ENCODE measurements at places on chromosomes 1 and 21. TPM values are rescaled to one million over a fixed set of nuclear protein-coding genes. Genes with fewer than 3 reads are reported as not detected.

Gene RCSD1
- total RNA-seq = 2.4 TPM

- ATAC-seq = no peak
Measured at GRCh38 chr1:189662190-189662589, 815.5 kb downstream of the BRINP3 start.

DNA sequence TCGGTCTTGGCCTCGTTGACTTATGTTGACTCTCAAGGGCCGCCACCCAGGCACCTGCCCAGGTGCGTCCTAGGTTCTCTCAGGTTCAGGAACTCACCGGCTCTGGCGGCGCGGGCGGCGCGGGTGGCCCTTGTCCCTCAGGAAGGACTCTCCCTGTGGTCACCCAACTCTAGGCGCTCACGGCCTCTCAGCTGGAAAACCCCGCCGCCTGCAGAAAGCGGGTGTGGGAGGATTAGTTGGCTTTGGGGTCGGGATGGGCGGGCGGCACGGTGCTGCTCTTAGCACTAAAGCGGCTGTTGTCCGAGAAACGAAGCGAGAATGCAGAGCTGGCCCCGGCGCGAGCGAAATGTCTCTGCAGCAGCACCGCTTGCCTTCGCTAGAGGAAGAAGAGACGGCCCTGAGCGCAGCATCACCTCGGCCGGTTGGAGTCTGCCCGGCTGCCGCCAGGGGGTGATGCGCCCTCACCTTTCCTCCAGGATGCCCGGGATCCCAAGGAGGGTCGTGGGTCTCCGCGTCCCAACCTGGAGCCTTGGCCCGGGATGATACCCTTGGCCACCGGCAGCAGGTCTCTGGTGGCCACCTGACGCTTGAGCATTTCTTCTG is 8.1 kb upstream of the TADA1 start:
- peak; percentile 56 for ATAC-seq

DNA sequence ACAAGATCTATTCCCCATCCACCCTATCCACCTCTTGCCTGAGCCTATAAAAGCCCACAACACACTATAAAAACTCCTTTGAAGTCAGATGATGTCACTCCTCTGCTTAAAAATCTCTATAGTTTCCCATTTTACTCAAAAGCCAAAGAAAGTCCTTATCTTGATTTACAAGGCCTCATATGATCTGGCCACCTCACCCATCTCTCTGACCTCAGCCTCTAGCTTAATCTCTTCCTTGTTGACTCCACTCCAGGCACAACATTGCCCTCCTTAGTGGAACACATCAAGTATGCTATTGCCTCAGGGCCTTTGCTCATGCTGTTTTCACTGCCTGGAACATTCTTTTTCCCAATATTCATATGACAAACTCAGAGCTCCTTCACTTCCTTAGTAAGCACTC is 33.3 kb downstream of the ZNF281 start:
- ATAC-seq = no peak

DNA sequence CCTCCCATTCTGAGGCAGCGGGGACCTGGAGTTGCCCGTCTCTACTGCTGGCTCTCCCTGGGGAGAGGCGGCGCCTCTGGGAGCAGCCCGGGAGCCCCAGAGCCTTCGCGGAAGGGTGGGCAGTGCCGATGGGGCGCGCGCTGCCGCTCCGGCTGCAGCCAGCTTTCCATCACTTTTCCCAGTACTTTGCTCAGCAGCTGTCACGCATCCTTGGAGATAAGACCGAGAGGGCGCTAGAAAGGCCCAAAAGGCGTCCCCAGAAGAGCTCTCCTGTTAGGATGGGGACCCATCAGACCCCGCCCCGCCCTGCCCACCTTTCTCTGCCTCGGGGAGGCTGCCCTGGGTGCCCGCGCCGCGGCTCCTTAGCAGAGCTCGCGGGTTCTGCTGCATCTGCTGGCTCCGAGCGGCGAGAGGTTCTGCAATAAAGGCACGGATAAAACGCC is 534 bp downstream of the KCNH1 start:
- peak; percentile 7 for ATAC-seq

All from esophagus mucosa (tissue), 1 donor.